Fibroblast of mammary gland (primary cell): ENCODE measurements at places on chromosomes 12 and 14.

GRCh38 chr12:16323010-16323409 is 24.4 kb upstream of the MGST1 start:
- peak; percentile 73 for DNase-seq

DNA sequence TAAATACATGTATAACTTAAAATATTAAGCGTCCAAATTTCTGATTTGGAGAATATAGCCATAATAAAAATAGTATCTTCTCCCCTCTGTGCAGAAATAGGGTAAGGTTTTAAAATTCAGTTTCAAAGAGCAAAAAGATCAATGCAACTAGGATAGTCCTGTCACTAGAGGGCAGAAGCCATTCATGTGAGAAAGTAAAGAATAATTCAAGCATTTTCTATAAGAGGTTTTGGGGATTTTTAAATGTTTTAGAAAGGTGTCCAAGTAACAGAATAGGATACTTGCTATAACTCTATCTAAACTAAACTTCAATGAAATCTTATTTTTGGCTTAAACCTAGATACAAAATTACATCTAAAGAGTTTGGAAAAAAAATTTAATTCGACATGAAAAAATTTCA is 50.3 kb downstream of the ADAMTS20 start:
- peak; percentile 48 for DNase-seq

GRCh38 chr12:51323966-51324895 is at the start of gene BIN2:
BIN2 (minus strand) TSS chr12:51324174; CDS start chr12:51324102, 72 bp downstream.
- no peak for DNase-seq

DNA sequence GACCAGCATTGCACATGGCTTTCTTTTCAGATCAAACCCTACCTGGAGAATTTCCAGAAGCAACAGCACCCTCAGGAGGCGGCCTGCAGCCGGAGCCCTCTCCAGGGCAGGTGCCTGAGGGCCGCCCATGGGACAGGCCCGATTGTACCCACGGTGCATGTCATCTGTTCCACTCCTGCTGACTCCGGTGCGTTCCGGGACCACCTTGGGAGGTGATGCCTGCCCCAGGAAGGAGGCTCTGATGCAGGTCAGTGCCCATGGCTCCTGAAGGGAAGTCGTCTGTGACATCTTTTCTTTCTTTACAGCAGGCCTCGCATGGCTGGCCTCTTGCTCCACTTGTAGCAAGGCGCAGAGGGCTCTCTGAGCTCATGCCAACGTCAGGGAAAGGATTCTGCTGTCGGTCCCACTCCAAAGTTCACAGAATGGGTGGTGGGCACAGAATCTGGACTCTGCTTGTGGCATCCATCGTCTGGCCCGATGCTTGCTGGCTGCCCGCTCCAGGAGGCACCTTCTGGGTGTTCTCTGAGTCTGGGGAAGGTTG is 160.7 kb upstream of the RTL1 start:
- DNase-seq: no peak

- peak; percentile 79 for DNase-seq
Observed at GRCh38 chr14:52692248-52692962, 3.0 kb downstream of the ERO1A start.

- no peak for DNase-seq
Observed at GRCh38 chr12:14362352-14362751, 3.1 kb upstream of the ATF7IP start.

- DNase-seq: no peak
Observed at GRCh38 chr12:52041695-52042123, 9.5 kb upstream of the NR4A1 start.

GRCh38 chr12:114911196-114911595 is 227.2 kb upstream of the TBX3 start:
- no peak for DNase-seq

DNA sequence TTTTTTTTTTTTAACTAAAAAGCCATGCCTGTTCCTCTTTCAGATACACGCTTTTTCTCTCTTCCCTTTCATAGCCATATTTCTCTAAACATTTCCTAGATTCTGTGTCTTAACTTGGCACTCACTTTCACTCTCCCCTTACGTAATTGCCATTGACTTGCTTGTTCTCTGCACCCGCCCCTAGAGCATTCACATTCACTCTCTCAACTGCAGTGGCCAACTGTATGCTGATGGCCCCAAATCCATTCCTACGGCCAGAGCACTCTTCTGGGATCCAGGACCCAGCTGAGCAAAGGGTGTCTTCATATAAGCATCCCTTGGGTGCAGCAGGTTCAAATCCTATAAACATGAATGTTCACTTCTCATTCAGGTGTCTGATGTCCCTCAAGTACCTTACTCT is 59.5 kb downstream of the CKB start:
- DNase-seq: no peak

DNA sequence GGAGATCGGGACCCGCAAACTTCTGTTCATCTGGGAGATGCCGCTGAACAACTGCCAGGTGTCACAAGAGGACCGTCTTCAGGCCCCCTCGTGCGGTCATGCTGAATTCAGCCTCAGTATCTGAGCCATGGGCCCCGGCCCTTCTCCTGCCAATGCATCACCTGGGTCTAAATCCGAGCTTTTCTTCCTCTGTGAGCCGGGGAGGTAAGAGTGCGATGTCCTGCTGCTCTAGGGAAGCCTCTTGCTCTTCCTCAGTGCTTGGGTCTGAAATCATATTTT is 155.8 kb upstream of the FKBP4 start:
- DNase-seq: no peak

DNA sequence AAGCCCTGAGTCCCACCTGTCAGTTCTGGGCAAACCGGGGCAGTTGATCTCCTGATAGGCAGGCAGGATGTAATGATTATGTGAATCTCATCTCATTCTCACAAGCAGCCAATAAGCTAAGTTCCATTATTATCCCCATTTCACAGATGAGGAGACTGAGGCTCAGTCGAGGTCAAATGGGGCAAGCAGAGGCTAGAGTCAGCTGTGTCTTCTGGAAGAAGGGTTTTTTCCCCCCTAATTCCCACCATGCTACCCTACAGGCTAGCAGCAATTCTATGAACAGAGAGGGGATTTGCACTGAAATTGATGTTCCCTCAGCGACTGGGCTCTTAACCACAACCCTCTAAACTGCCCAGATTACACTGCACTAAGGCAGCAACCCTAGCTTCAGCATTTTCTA is 93.8 kb upstream of the MAP1LC3B2 start:
- no peak for DNase-seq

GRCh38 chr14:105605464-105606304 is 79.3 kb downstream of the TMEM121 start:
- DNase-seq: no peak

DNA sequence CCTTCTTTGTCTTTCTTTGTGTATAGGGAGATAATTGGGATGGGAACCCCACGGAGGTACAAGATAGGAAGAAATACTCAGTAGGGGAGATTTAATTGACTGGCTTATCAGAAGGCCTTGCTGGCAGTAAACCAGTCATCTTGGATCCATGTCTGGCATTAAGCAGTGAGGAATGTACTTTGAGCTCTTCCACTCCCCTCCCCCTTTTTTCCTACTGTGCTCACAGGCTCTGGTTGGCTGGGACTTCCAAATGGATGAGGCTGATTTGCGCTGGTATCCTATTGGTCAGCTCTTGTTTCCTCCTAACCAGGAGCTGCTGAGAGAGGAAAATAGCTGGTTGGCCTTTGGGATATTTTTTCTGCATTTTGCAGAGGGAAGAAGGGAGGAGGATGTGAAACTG is 24.7 kb downstream of the NGDN start:
- peak; percentile 9 for DNase-seq

DNA sequence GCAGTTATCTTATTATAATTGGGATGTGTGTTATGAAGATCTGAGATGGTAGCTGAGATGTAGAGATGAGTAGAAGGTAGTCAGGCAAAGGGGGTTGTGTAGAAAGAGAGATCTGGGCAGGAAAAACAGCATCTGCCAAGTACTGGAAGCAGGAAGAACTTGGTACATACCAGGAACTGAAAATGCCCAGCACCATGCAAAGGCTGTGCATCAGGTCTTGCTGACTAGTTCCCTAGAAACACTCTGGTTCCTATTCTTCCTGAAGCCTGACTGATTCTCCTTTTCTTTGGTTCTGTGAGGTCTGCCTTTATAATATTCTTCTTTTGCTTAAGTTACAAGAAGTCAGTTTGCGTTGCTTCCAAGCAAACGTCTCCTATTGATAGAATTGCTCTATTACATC is 6.7 kb upstream of the NFATC4 start:
- DNase-seq: no peak

- DNase-seq: no peak
Observed at GRCh38 chr12:19856389-19856788, 417.1 kb downstream of the AEBP2 start.

GRCh38 chr14:20873370-20874177 is 17.6 kb upstream of the RNASE3 start:
- DNase-seq: peak; percentile 77

GRCh38 chr12:123891516-123892179 is 81.0 kb downstream of the CCDC92 start:
- DNase-seq: no peak

DNA sequence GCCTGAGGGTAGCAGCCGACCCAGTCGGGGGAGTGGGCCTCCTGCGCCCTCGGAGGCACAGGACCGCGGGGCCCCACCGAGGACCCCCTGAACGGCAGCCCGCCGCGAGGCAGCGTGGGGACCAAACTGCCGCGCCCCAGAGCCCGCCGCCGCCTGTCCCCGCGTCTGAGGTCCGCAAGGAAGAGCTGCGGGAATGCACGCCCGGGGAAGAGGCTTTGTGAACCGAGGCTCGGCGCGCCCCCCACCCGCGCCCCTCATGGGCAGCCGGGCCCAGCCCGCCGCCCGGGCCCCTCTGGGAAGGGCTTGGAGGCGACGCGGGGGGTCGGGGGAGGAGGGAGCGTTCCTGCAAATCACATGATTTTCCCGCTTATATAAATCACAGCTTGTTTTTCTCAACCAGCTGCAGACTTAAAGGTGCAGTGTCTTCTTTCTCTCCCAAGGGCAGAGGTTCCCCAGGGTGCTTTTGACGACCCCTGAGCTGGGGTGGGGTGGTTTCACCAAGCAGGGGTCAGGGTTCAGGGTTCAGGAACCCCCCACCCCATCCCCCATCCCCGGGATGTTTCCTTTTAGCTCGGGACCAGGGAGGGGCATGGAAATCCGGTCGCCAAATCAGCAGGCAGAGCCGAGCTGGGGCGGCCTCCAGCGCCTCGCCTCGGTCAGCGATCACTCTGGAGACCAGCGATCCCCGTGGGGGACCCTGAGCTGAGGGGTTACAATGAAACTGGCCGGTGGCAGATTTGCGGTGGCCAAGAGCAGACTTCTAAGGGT is 44.7 kb upstream of the ATP23 start:
- peak; percentile 75 for DNase-seq

DNA sequence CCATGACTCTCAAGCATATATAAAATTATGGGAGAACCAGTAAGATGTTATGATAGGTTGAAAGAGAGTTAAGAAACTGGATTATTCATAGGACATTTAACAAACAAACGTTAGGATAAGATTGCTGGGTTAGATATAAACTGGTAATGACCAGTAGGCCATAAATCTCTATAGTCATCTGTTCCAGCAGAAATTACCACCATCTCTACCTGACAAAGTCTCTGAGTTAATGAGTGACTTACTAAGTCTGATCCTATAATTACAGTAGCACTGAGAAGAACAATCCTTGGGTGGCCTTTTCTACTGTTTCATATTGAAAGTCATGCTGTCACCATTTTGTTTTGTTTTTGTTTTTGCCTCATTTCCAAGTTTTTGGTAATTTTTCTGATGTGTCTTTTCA is 136.9 kb upstream of the CNOT2 start:
- DNase-seq: no peak
